SIG-M5 (cell line): ENCODE measurements at places on chromosomes 7 and 10.

DNA sequence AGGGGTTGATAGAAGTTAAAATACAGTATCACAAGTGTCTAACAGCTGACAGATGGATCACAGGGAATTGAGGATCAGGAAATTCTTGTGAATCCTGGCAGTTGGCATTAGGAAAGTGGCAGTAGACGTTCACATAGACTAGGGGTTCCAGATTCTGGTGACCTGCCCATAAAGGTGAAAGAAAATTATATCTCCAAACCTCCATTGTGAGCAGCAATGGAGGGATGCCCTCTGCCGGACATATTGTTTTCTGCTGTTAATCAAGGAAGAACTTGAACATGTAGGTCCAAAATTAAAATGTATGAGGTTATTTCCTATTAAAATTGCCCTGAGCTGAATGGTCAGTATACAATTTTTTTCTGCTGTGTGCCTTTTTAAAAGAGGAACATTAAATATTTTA is 5.1 kb downstream of the NME8 start:
- no peak for DNase-seq

DNA sequence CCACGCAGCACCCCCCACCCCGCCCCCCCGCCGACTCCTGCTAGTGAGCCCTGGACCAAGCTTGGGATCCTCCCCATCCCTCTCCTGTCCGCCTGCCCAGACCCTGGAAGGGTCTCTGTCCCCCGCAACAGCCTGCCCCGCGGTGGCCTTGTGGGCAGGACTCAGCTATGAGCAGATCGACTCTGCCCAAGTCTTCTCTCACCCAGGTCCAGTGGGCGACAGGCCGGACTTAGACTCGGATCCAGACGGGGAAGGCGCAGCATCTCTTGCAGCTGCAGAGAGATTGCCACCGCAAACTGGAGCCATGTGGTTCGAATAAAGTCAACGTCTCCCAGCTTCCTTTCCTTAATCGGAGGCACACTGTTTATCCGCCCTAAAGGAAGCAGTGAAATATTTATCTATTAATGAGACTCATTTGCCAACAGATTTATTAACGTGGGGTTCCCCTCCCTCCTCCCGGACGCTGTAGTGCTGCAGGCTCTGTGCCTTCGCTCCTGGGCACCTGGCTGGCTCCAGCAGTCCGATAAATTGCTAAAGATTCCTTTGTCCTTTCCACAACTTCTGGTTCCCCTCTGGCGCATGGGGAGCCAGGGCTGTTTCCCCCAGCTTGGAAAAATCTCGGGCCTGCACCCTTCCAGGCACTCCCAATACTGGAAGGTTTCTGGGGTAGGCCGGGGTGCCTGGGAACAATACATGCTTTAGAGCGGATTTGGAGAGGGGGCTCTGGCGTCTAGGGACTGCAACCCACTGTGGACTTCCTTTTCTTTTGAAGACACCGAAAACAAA is 634 bp upstream of the HOXA7 start:
- no peak for DNase-seq

GRCh38 chr10:120098232-120098930 is 205.9 kb downstream of the SEC23IP start:
- DNase-seq: no peak

DNA sequence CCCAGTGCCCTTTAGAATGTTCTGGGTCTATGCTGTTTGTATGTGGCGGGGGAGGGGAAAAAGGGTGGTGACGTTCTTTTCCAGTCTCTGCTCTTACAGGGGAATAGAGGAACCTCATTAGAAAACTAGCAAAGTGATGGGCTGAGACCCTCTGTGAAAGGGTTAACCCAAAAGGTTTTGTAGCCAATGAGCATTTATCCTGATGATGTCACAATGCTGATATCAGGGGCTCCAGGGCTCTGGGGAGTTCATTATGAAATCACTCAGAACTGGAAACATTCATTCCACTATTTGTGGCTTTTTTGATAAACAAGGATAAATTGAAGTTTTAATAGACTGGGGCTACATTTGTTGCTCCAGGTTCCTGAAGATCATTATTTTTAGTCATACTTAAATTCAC is 71.7 kb downstream of the ARID5B start:
- DNase-seq: no peak

DNA sequence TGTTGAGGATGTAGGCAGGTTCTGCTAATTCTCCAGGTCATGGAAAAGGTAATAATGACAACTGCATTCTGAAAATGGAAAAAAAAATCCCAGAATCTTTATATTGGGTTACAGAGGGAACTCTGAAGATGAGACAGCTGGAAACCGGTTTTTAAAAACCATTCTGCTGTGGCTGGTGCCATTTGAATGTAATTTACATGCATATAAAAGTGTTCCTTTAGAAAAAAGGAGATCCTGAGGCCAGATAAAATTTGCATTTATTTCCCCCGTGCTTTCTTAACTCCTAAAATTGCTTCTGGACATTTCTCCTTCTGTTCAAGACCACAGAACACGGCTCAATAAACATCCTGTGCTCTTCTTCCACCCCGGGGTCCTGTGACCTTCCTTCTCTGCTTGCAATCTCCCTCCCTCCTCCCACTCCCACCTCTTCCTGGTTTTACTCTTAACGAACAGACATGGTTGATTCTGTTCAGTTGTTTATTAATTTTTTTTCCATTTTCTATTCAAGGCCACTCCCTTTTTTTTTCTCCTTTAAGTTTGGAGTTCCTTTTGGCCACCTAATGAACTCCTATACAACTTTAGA is 41.6 kb downstream of the SH2D4B start:
- DNase-seq: no peak

DNA sequence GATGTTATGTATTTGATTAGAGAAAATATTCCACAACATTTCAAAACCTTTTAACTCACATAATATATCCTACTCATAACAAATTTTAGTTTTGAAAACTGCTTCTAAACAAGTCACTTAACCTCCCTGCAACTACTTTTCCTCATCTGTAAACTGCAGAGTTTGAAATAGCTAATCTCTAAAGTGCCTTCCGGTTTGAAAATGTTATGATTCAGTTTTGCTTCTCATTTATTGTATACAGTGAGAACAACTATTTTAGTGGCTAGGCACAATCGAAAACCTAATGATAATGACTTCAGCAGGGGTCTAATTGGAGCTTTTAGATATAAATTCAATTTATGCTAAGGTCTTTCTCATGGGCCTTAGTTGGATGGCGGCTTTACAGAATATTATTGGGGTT is 30.7 kb upstream of the TEX47 start:
- DNase-seq: no peak

- no peak for DNase-seq
These were observed 76.9 kb upstream of the EGR2 start for GRCh38 chr10:62893036-62893435.

DNA sequence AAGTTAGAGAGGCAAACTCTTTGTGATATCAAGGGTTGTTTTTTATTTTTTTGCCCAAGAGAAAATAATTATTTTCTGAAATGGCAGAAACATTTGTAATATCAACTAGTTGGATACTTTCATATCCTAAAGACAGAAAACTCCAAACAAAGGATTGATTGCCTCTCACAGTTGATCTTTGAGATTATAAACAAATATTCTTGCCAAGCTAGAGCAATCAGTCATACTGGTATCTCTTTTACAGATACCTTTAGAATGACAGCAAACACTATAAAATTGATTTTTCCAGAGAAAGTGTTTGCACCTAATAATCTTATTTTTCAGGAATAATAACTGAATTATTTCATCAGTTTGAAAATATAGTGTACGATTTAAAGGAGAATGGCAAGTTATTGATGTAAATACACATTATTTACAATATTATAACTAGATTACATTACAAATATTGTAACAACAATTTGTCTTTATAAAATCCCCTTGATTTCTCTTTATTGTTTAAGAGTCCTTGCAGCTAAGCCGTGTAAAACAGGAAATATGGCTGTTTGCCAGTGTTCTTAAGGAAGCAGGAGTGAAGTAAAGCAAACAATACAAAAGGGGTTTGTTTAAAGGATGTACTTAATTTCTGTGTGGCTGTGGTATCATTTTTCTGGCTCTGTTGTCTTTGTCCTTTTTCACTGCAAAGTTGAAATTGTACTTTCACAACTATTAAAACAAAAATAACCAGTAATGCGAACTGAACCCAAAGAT is 58.4 kb downstream of the MAPK8 start:
- no peak for DNase-seq

DNA sequence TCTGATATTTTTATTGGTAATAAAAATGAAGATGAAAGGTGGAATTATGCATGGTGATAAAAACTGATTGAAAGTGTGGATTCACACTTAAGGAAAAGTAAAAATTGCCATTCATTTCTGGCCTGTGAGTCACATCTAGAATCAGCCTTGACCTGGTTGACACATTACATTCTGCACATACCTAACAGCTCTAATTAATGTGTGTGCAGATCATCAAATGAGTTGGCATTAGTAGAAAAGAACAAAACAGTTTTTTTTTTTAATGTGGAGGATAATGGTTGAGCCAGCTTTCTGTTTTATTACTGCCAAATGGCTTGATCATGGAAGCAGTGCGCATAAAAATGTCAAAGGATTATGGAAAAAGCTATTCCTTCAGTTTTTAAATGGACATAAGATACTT is 142.6 kb upstream of the TMEM196 start:
- DNase-seq: no peak

GRCh38 chr10:97279121-97279815 is 13.2 kb downstream of the ARHGAP19 start:
- no peak for DNase-seq

DNA sequence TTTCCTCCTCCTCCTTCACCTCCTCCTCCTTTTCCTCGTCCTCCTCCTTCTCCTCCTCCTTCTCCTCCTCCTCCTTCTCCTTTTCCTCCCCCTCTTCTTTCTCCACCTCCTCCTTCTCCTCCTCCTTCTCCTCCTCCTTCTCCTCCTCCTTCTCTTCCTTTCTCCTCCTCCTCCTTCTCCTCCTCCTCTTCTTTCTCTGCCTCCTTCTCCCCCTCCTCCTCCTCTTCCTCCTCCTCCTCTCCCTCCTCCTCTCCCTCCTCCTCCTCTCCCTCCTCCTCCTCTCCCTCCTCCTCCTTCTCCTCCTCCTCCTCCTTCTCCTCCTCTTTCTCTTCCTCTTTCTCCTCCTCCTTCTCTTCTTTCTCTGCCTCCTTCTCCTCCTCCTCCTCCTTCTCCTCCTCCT is 13.6 kb downstream of the PLXNA4 start:
- DNase-seq: no peak

GRCh38 chr10:30540276-30540675 is 89.3 kb downstream of the LYZL2 start:
- DNase-seq: no peak

GRCh38 chr7:65809259-65809981 is 63.5 kb upstream of the VKORC1L1 start:
- DNase-seq: no peak

DNA sequence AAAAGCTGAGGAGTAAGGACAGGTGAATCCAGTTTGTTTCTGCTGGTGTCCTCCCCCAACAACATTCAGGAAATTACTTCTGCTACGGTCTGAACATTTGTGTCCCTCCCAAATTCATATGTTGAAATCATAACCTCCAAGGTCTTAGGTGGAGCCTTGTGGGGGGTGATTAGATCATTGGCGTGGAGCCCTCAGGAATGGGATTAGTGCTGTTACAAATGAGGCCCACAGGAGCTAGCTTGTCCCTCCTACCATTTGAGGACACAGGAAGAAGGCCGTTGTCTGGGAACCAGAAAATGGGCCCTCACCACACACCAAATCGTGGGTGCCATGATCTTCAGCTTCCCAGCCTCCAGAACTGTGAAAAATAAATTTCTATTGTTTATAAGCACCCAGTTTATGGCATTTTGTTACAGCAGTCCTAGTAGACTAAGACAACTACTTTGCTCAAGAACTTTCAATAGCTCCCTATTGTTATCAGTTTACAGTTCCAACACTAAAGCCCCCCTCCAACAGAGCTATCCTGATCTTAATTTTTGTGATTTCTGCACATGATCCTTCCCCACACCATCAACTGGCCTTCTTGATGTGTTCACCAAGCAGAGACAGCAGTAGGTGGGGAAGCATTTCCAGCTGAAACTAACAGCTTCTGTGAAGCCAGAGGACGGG is 2.1 kb upstream of the LRMDA start:
- no peak for DNase-seq

DNA sequence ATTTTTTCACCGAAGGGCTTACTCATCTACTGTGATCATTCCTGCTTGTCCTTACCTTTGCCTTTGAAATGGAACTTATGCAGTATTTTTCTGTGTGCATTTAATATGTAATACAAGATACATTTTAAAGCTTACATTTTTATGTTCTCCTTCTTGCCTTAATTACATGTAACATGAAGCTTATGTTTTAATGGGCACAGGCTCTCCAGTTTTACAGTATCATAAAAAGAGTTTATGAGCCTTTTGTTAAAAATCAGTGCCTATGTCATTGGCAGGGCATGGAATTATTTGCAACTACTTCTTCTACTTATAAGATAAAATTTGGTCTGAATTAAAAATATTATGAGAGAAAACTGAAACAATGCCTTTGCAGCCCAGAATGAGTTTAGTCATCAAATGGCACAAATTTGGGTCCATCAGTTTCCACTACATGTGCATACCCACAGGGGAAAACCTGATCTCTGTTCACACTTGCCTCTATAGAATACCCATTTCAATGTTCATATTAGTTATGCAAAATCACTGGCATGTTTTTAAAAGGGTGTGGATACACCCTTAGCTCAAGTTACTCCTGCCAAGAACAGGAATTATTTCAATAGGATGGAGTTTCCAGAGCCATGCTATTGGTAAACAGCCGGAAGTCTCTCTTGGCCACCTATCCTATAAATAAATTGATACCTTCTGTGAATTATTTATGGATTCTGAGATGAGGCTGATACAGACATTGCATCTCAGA is 27.9 kb upstream of the WNT16 start:
- DNase-seq: no peak

DNA sequence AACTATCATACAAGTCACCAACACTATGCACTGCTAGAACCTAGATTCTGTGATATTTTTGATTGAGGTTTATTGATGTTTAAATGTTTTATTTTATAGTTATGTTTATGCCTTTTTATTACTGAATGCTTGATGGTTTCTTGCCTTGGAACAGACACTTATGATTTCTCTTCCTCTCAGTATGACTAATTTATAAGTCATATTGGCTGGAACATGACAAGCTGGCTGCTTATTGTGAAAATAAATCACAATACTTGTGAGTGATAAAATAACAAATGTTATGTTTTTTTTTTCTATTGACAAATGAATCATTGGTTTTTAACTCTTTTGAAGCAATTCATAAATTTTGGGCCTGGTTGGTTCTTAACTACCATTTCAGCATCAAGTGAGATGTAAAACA is 142.0 kb upstream of the MALRD1 start:
- no peak for DNase-seq

DNA sequence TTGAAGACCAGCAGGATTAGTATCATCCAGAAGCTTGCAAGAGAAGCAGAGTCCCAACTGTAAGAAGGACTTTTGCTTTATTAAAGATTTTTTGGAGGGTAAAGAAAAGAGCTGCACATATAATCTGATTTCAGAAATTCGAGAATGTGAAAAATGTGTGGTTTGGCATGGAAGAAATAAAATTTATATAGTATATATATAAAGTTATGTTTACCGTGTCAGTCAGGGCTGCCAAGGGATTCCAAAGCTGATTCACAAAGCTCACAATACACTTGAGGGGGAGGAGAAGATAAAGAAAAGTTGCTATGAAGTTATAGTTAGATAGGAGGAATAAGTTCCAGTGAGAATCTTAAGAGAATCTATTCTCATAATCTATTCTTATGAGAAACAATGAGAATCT is 231.8 kb upstream of the CACNA2D1 start:
- no peak for DNase-seq

GRCh38 chr10:92789786-92790185 is 58.5 kb upstream of the EXOC6 start:
- DNase-seq: no peak

GRCh38 chr10:80697926-80698325 is 160.2 kb downstream of the SH2D4B start:
- DNase-seq: no peak

- DNase-seq: no peak
These were observed 1.8 kb upstream of the IFIT1 start for GRCh38 chr10:89390476-89391225.
